ENCODE measurements at places on chromosomes 7 and 10.

DNA sequence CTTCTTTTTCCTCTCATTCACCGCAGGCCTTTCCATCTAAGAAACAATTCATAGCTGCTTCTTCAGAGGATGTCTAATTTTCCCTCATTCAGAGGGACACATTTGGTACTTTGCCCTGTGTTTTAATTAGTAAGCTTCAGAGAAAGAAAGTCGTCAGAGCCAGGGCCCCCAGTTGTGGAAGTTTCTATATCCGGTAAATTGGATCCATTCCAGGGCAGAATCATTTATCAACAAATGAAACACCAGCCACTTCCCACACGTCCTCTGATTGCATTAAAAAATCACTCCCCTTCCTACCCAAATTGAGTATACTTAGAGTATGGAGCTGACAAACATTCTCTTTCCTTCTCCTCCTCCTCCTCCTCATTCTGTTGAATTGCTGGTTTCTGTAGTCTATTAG, 205.8 kb upstream of the HDAC9 start:
- DNase-seq, result no peak

GRCh38 chr10:13977861-13978532, 352.7 kb downstream of the FRMD4A start:
- DNase-seq, result no peak

DNA sequence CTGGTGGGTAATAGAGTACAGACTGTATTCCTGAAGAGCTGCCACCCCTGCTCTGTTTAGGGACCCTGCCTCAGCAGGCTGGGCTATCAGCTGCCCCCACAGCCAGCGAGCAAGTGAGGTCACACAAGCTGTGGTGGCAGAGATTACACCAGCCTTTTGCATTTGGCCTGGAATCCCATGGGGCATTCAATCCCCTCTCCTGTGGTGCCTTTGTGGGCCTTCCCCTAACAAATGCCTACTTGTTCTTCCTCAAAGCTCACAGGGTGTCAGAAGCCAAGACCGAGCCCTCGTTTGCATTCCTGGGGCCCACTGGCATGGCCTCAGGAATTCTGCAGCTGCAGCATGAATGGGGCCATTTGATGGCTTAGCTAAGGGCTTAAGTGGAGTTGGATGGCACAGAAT, 212.7 kb upstream of the PHYHIPL start:
- DNase-seq, result no peak

GRCh38 chr10:123320091-123320490, 165.9 kb downstream of the BUB3 start:
- DNase-seq, result no peak

GRCh38 chr10:116766837-116767634, 24.7 kb upstream of the HSPA12A start:
- no peak for DNase-seq

DNA sequence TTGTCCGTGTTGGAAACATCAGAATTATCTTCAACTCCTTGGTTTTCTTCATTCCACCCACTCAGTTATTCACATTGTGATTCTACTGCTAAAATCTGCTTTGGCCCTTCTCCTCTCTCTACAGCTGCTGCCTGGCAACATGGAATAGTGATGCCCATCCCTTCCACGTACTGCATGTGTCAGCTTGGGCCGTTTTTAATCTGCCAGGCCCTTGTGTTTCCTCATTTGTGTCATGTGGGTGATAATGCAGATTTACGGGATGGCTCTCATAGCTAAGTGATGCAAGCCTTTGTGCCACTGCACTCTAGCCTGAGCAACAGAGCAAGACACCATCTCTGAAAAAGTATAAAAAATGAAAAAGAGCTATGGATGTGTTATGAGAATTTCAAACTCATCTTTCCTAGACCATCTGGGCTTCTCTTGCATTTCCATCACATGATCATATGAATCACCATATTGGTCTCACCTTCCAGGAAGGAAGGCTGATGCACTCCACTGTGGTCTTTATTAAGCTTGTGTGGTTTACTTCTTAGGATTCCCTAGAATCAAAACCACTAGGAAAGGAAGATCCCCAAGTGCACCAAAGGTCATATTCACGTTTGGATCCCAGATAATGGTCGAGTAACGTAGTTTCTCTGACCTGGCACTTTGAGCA, 20.6 kb upstream of the CELF2 start:
- DNase-seq, result no peak

- no peak for DNase-seq
Observed at GRCh38 chr7:128167042-128167701, 73.9 kb upstream of the LEP start.

- no peak for DNase-seq
Observed at GRCh38 chr10:22641743-22642142, 72.6 kb downstream of the PIP4K2A start.

GRCh38 chr10:70578371-70578947, 24.1 kb downstream of the PRF1 start:
- peak; percentile 51 for DNase-seq

GRCh38 chr7:87575521-87575920, 25.2 kb downstream of the ABCB1 start:
- no peak for DNase-seq

- DNase-seq, result no peak
Observed at GRCh38 chr7:2471022-2471329, 5.2 kb downstream of the GRIFIN start.

GRCh38 chr10:84567133-84567532, 238.7 kb downstream of the CCSER2 start:
- DNase-seq, result no peak

- no peak for DNase-seq
Observed at GRCh38 chr10:114631666-114632417, 26.2 kb downstream of the ABLIM1 start.

DNA sequence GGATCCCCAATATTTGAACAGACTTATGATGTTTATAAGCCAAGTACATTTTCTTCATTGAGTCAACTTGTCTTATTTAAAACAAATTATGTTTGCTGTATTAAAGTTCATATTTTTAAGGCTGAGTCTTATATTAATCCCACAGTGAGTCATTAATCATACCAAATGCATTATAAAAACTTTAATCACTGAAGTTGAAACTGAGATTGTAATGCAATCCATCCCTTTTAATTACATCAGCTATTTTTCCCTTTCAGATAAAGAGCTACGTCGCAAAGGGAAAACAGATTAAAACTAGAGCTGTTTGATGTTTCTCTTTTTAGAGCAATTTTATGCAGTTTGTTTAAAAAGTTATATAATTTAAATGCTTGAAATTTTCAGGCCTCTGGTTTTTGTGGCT, 183.0 kb downstream of the ARID5B start:
- no peak for DNase-seq

DNA sequence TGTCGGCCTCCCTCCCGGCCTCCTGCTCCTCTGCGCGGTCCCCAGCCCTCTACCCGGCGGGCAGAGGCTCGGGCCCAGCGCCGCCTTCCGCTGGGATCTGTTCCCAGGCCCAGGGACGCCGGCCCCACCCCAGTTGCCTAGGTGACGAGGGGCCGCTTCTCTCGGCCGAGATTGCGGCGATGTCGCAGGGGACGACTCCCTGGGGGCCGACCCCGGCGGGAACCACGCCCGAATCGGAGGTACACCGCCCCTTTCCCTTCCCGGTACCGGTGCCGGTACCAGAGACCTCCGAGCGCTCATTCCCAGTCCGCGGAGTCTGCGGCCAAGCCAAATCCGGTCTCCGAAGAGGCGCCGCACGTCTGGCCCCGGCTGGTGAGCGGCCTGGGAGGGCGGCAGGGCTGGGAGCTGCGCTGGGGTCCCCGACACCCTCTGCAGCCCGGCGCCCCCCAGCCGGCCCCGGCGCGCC, at the start of gene CABCOCO1:
Gene CABCOCO1 (plus strand): TSS at position 136 of the 466 bp plus-strand sequence. CDS start 44 bp downstream, at position 180.
- DNase-seq, result no peak
